ENCODE measurements at places on chromosomes 16 and 17.
A peak's percentile ranks its signal among the peaks of the same experiment; 100 is the strongest.

GRCh38 chr16:81210807-81211206 lies 27.7 kb upstream of the BCO1 start:
- no peak for DNase-seq

GRCh38 chr16:31105677-31106213 lies 2.4 kb upstream of the BCKDK start:
- peak; percentile 95 for DNase-seq

DNA sequence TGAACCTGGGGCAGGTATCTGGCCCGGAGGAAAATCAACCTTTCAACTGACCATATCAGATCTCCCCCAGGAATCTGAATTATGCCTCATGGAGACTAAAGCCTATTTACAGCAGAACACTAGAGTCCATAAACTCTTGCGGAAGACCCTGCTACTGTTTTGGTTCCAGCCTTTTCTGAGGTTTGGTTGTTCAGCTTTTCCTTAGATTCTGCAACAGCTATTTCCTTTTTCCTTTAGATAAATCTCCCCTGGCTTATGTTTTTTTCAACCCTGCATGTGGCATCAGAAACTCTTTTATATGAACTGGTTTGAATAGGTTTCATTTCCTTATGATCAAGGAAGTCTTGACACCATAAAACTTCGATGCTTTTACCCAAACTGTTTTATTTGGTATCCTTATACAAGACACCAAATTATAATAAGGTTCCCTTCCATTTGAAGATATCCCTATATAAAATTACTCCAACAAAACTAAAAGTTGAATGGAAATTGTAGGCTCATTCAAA lies 13.1 kb downstream of the SPOP start:
- no peak for DNase-seq

DNA sequence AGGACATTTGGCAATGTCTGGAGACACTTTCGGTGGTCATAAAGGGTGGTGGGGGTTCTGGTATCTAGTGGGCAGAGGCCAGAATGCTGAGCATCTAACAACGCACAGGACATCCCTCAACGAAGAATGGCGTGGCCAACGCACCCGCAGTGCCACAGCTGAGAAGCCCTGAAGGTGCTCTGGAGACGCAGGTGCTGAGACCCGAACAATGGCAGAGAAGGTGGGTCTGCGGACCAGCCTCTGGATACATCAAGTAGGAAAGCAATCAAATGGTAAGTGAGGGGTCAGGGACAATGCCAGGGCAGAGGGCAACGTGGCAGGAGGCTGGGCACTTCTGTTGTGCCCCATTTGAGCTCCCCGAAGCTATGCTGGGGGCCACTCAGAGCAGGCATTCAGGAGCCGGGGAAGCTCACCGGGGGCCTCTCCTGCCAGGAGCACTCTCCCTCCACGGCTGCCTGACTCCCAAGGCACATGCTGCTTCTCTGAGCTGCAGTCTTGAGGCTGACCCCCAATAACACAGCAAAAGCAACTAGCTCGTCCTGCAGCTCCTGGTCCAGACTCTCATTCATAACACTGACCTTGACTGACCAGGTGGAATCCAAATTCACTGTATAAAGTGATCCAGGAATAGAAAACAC lies 26.0 kb downstream of the SPHK1 start:
- DNase-seq: no peak

GRCh38 chr16:89925596-89926079 lies 2.5 kb downstream of the TUBB3 start:
- DNase-seq: no peak

DNA sequence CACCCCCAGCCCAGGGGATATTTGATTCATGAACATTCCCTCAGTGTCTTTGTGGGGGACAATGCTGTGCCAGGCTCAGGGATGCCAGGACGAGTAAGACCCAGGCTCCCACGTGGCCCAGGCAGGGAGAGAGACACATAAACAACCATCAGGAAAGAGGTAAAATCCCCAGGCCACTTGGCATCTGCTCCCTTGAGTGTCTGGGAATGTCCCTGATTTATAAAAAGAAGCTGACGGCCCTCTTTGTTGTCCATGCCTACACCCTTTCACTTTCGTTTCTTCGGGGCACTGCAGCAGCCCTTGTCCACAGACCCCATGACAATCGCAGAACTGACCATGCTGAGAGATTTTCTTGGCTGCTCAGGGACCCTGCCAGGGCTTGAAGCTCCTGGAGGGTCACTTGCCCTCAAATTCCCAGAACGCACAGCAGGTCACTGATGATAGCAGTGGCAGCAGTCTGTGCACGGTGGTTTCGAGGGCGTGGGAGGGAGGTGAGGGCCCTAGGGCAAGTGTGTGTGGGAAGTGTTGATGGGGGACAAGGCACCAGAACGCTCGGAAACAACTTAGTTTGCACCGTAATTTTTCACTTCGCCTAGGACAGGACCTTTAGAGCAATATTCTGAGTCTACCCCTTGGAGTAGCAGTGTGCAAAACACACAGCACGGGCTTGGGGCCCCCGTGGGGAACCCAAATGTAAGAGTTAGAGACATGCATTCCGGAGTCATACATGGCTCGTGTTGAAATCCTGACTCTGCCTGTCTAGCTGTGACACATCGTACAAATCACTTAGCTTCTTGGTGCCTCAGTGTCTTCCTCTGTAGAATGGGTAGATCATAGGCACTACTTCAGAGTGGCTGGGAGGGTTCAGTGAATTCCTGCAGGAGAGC lies 4.7 kb downstream of the NOD2 start:
- peak; percentile 72 for DNase-seq

GRCh38 chr16:12010388-12011251 lies 34.1 kb downstream of the SNX29 start:
- DNase-seq: no peak

DNA sequence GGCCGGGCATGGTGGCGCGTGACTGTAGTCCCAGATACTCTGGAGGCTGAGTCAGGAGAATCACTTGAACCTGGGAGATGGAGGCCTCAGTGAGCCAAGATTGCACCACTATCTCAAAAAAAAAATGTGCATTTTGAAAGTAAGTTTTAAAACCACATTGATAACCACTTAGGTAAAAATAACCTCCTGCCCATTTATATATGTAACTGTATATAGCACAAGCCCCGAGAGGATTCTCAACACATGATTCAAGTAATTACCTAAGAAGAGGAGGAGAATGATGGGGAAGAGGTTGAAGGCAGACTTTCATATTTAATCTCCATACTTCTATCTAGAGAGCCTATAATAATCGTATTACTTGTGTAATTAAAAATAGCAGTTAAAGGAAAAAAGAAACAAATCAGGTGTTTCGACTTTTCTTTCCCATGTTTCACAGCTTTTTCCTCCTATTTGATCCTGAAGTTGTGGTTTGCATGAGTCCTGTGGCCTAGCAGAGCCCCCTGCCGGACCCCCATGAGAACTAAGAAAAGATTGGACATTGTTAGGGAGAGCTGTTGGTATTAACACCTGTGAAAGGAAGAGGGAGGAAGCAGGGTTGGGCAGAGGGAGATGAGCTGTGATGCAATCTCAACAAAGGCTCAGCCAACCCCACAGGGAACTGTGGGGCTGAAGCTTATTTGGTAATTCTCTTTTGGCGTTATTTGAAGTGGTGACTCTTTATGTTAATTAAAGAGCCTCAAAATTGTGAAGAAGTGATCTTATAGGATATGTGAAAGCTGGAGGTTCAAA lies 22.1 kb downstream of the PMFBP1 start:
- DNase-seq: no peak

DNA sequence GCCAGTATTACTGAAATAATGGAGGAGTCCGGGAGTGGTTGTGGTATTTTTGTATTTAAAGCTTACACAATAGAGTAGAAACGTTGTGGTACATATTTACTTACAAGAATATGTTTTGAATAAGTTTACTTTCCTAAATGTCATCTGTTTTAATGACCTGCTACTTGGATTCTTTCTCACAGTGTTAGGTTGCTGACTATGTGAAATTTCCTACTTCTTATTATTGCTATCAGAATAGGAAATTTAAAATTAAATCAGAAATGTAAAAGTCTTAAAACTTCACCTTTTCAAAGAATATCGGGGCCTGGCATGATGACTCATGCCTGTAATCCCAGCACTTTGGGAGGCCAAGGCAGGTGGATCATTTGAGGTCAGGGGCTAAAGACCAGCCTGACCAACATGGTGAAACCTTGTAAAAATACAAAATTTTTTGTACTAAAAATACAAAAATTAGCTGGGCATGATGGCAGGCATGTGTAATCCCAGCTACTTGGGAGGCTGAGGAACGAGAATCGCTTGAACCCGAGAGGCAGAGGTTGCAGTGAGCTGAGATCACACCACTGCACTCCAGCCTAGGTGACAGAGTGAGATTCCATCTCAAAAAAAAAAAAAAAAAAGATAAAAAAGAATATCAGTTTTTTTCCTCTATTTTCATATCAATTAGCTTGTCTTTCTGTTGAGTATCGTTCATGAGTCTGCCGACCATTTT lies 77.8 kb downstream of the VMP1 start:
- DNase-seq: peak; percentile 77

- peak; percentile 64 for DNase-seq
Observed at GRCh38 chr16:17339764-17340541, 130.8 kb downstream of the XYLT1 start.

DNA sequence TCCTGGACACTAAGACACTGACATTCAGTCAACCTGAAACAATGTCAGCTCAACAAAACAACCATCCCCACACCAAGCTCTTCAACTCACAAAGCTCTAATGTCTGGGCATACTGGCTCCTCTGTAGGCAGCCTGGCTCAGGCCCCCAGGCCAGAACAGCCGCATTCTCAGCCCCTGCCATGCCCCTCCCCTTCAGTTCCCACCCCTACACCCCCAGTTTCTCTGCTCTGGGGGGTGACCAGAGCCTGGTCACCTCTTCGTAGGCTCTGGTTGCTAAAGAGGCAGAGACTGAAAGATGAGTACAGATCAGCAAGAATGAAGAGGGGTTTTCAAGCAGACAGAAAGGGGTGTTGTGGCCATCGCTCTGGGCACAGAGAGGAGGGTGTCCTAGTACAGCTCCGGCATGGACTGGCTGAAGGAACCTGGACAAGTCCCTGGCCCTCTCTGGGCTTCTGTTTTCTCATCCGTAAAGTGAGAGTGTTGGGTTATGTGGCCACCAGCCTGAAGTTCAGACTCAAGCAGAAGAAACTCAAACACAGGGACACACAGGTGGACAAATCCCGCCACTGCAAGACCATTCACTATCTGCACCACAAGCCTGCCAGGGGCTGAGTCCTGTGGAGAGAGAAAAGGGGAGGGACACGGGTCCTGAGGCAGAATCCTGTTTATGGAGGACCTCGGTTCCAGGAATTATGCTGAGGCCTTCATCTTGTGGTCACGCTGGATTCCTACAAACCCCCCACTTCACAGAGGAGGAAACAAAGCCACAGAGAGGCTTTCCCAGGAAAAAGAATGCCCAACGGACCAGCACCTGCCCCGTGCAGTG lies 987 bp upstream of the SLC4A1 start:
- no peak for DNase-seq

DNA sequence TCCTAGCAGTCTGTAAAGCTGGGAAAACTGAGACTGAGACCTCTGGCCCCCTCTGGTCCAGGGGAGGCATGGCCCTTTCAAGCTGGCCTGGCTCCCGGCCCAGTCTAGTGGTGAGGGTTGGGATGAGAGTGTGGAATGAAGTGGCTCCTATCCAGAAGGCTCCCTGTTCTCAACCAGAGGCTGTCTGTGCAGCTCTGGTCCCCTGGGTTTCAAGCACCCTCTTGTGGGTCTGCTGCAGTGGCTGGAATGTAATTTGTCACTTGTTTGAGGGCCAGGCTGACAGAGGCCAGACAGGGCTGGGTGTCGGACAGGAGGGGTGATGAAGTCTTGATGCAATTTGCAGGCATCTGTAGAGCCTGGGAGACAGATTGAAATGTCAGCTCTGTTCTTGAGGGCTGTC lies 22.1 kb upstream of the PHF12 start:
- DNase-seq: no peak

DNA sequence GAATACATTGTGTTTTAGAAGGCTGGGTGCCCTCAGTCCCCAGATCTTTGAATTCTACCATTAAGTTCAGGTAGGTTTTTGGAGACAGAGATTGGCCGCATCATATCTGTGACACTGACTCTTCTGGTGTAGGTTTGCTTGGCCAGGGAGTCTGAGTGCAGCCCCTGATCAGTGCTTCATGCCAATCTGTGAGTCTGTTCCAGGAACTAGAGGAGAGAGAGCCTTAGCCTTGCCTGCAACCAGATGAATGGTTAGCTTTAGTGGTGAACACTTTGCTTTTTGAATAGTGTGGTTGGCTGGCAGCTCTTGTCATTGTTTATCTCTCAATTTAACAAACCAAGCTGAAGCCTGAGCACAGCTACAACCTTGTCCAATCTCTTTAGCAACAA lies 87.8 kb downstream of the PLXDC1 start:
- peak; percentile 70 for DNase-seq

DNA sequence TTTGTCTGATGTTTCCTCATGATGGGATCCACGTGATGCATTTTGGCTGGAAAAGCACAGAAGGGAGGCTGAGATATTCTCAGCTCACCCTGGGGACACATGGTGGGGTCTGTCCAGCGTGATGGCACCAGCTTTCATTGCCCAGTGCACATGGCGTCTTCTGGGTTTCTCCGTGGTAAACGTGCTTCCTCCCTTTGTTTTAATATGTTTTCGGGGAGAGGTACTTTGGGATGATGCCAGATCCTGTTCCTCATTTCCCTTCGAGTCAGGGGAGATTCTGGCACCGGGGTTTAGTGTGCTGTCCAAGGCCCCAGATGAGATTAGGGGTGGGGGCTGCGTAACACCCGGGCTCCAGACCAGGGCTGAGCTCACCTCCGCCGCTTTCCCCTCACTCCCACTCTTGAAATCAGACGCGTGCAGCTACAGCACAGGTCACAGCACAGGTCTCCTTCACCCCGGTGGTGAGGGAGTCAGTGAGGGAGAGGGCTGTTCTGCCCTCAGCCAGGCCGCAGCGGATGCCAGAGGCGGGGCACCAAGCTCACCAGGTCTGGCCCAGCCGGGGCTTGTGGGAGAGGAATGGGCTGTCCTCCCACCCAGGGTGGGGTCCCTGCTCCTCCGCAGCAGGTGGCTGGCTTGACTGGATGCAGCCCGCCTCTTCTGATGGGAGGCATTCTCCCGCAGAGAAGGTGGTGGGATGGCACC lies 33.9 kb downstream of the COX4I1 start:
- DNase-seq: no peak

- DNase-seq: no peak
Observed at GRCh38 chr17:80095038-80095843, 6.1 kb upstream of the GAA start.

- peak; percentile 73 for DNase-seq
Observed at GRCh38 chr16:3458852-3459361, 15.4 kb downstream of the NAA60 start.

- DNase-seq: peak; percentile 81
Observed at GRCh38 chr16:3716831-3717234, 491 bp downstream of the TRAP1 start.

DNA sequence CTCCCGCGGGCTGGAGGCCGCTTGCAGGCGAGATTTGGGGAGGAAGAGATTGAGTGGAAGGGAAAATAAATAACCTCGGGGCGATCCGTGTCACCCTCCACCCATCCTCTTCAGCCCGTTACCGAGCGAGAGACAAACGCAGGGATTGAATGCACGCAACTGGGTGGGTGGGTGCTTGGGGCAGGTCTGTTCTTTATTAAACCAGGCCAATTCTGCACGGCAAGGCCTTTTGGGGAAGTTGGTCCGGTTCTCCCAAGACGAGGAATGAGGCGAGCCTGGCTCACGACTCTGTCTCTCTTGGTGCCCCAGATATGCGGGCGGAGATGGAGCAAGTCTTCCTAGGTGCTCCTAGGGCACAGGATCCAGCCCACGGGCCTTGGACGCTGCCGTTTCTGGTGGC lies 396 bp upstream of the HOXB7 start:
- DNase-seq: no peak

- DNase-seq: peak; percentile 10
Observed at GRCh38 chr16:10465821-10466220, 80.0 kb downstream of the ATF7IP2 start.

GRCh38 chr17:32483451-32484019 lies 3.3 kb upstream of the CDK5R1 start:
- peak; percentile 82 for DNase-seq

Measured in activated CD4-positive, alpha-beta T cell treated with anti-CD3 and anti-CD28 coated beads, Interleukin-2, amount 10 ng/mL, durations not matched to agents 24 days and 14 days (primary cell).